ENCODE measurements at places on chromosomes 6 and 20.

- DNase-seq, result no peak
These were observed 45.3 kb upstream of the ZNF184 start for GRCh38 chr6:27517928-27518787.

DNA sequence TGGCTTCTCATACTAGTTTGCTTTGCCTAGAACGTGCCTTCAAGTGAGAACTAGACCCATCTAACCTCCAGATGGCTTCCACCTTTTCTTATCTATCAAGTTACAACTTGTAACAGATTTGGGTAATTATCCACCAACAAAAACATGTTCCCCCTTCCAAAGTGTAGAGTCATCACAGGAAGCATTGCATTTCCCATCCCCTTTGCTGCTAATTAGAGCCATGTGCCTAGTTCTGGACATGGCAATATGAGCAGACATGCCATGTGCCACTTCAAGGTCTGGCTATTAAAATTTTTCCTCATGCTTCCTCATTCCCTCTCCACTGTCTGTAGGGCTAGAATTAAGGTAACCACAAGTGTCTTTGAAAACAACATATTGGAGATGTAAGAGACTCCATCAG lies 814.4 kb downstream of the TENT5A start:
- no peak for DNase-seq

- no peak for DNase-seq
These were observed 77.4 kb downstream of the MKKS start for GRCh38 chr20:10356628-10357027.

- no peak for DNase-seq
These were observed 54.4 kb upstream of the PBOV1 start for GRCh38 chr6:138272533-138273315.

GRCh38 chr20:48002517-48002970 lies 217.3 kb upstream of the SULF2 start:
- DNase-seq, result no peak

DNA sequence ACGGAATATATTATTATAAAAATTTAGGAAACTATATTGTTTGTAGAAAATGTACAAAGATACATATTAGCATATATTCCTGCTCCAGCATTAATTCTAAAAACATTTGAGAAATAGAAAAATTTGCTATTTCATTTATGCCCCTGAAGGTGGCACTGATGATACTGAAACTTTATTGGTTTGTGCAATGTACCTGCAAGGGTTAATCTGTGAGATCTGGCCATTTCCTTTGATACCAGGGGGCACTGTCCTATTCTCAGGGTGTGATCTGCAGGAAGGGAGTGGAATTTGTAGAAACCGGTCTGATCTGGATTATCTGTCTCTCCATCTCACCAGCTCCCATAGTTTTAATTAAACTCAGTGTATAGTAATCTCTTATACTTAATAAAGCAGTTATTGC lies 625.1 kb upstream of the IMPG1 start:
- DNase-seq, result no peak

DNA sequence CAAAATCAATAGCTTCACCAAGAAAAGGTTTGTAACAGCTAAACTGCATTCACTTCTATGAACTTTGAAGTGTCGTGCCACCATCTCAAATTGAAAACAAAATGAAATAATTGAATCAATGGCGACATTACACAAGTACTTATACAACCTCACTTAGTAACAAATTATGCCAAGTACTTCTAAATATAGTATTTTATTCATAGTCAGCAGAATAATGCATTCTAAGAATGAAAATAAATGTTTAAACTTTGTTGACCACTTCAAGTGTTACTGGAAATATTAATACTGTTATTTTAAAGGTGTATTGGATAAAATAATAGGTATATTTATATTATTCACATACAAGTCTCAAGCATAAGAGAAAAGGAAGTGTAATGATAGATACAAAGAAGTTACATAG lies 280.1 kb upstream of the HTR1E start:
- no peak for DNase-seq

GRCh38 chr20:13349235-13349604 lies 128.1 kb downstream of the ISM1 start:
- no peak for DNase-seq

- no peak for DNase-seq
These were observed 13.0 kb upstream of the TBPL1 start for GRCh38 chr6:133939778-133940667.

GRCh38 chr20:51337126-51337805 lies 205.3 kb downstream of the NFATC2 start:
- no peak for DNase-seq

DNA sequence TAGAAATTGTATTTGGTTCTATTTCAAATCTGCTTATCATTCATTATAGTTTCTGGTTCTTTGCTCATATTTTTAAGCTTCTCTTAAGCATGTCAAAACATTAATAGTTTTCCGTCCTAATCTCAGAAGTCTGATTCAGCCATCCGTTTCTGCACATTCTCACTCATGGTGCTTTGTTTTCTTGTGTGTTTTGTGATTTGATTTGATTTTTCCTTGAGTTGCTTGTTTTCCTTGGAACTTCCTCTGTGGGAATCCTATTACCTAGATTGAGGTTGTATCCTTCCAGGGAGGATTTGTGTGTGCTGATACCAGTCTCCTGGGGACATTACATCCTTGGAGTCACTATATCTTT lies 7.9 kb downstream of the SNX9 start:
- no peak for DNase-seq

DNA sequence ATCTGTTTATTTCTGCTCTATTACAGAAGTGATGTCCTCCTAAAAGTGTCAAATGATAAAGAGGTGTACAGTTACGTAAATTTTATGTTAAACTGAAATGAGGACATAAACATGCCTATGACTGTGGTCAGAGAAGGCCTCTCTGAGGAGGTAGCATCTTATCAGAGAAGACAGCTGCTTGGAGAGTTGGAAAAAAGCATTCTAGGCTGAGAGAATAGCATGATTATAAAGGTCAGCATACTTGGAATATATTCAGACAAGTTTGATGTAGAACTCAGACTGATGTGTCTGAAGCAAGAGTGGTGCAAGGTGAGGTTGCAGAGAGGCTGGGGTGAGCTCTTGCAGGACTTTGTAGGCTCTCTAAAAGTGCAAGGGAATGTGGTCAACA lies 3.1 kb upstream of the PCNA start:
- DNase-seq, result no peak

- DNase-seq, result no peak
These were observed 28.1 kb downstream of the SLC22A23 start for GRCh38 chr6:3428700-3429099.

- no peak for DNase-seq
These were observed 230.1 kb upstream of the SUPT3H start for GRCh38 chr6:45607798-45608197.

GRCh38 chr6:32120573-32121059 lies 7.4 kb downstream of the ATF6B start:
- DNase-seq, result no peak

GRCh38 chr6:166784691-166785090 lies 157.6 kb upstream of the RPS6KA2 start:
- DNase-seq, result no peak

GRCh38 chr6:133757335-133757734 lies 131.6 kb upstream of the TCF21 start:
- DNase-seq, result no peak

- DNase-seq, result no peak
These were observed 48.3 kb downstream of the ATXN1 start for GRCh38 chr6:16712931-16713484.

DNA sequence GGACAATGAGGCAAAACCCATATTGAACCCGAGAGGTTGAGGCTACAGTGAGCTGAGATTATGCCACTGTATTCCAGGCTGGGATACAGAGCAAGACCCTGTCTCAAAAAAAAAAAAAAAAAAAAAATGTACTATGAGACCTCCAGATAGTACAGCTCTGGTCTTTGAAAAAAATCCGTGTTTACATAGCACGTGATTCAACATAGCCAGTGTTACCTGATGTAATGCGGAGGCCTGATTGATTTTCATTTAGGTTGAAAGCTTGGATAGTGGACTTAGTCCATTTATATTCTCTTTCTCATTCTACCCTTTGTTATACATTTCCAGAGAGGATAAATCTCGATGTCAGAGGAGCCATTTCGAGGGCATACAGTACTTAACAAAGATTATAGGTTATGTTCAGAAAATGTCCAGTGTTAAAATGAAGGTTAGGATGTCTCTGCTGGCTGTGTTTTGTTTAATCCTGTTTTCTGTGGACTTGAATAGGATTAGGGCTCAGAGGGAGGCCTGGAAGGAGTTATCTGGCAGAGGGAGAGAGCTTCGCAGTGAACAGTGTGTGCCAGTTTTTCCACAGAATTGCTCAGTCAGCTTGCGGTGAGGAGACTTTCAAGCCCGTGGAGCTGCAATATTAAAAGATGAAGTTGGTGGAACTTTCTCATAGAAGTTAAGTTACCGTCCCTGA lies 33.9 kb upstream of the BCLAF1 start:
- no peak for DNase-seq

DNA sequence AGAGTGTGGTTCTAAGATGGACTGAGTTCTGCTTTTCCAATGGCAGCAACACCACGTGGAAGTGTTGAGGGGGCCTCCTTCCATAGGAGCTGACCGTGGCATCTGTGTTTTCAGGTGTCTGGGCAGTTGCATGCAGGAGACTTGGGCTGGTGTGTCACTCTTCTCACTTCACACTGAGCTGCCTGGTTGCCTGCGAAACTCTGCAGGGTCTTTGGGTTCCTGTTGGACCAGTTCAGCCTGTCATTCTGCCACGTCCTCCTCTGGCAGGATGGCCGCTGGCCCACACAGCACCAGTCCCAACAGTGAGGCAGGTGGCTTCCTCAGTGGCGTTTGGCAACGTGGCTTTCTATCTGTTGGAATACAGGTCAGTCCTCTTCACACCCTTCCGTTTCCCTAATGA lies 16.1 kb upstream of the UNC93A start:
- no peak for DNase-seq

GRCh38 chr20:62066983-62067433 lies 1.3 kb upstream of the TAF4 start:
- DNase-seq, result no peak

- DNase-seq, result no peak
These were observed 19.1 kb upstream of the HLA-DQB1 start for GRCh38 chr6:32685603-32686002.

- DNase-seq, result no peak
These were observed 189.3 kb downstream of the ERMARD start for GRCh38 chr6:169940481-169941271.

DNA sequence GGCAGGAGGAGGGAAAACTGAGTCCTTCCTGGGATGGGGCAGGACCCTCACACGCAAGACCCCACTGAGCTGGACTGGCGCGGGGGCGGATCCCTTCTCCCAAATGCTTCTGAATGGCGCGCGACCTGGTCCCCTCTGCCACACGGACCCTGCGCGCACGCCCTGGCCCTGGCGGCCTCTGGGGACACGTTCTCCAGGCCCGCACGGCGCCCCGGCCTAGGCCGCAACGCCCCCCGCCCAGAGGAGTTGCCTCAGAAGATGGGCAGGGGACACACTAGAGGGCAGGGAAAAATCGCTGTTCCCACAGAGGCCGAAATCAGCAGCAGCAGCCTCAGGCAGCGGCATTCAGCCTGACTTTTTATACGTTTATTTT lies 45.2 kb upstream of the OSTM1 start:
- DNase-seq, result no peak

DNA sequence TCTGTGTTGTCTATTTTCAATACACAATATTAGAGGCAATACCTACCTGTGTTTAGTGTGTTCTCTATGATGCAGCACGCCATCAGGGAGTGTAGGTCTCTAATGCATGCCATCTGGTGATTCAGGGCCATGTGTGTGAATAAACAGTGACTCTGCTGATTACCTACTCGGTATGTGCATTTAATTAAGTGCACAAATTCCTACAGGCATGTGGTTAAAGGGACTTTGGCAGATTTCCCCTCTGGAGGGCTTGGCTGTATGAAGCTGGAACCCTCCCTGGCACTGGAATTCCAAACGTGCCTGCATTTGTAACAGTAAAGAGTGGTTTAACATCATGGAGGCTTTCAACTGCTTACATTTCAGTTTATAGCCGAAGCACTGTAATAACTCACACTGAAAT lies 401.5 kb upstream of the SASH1 start:
- no peak for DNase-seq

DNA sequence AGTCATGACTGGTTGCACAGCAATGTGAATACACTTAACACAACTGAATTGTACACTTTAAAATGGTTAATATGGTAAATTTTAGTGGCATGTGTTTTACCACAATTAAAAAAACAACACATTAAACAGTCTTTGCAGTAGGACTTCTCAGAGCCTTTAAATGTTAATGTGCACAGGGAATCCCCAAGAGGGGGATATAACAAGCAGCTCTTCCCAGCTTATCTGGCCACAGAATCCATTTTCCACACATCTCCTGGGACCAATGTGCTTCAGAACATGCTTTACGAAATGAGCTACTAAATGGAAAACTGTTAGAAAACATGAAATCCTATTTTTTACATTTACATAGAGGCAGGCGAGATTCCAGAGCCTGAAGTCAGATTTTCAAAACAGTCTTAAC lies 44.4 kb downstream of the FYN start:
- DNase-seq, result no peak

DNA sequence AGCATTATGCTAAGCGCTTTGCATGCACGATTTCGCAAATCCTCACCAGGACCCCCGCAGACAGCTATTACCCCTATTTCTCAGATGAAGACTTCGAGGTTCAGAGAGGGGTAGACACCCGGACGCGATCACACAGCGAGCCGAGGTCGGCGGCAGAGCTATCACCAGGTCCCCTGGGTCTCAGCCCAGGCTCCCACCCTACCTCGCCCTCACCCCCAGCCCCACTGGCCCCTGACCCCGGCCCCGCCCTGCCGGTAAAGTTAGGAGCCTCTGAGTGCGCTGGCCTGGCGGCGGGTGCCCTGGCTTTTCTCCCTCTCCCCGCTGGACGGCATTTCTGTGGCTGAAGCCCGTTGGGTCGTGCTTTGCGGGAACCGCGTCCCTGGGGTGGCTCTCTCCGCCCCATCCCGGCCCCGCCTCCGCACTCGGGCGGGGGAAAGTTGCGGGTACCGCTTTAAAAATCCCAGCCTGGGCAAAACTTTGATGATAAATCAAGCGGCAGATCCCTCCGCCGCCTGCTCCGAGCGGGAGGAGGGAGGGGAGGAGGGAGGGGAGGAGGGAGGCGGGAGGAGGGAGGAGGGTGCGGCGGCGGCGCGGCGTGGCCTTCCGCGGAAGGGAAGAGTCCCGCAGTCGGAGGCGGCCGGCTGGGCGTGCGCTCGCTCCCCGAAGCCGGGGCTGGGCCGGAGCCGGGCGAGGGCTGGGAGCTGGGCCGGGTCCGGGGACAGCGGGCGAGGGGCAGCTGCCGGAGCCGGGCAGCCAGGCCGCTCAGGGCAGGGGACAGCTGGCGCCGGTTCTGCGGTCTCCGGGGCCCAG lies at the start of gene VSTM2L:
TSS of gene VSTM2L (plus strand) at position 624 of the 810 bp plus-strand sequence. CDS start 224 bp downstream, outside the sequence.
- DNase-seq, result no peak

GRCh38 chr6:11055127-11055627 lies 11.1 kb upstream of the ELOVL2 start:
- no peak for DNase-seq
